ENCODE measurements at places on chromosomes 2 and 18.

GRCh38 chr2:151161821-151162551, 99.7 kb downstream of the RBM43 start:
- no peak for DNase-seq

- DNase-seq, result no peak
Measured at GRCh38 chr18:67916097-67916496, 399.6 kb upstream of the DSEL start.

GRCh38 chr2:21924640-21925285, 801.0 kb downstream of the TDRD15 start:
- DNase-seq, result no peak

- DNase-seq, result no peak
Measured at GRCh38 chr2:160365716-160366367, 127.8 kb downstream of the RBMS1 start.

GRCh38 chr18:2410688-2411087, 160.6 kb downstream of the METTL4 start:
- no peak for DNase-seq

- no peak for DNase-seq
Measured at GRCh38 chr2:128362889-128363228, 44.2 kb upstream of the HS6ST1 start.

- no peak for DNase-seq
Measured at GRCh38 chr2:26579025-26579722, 62.0 kb downstream of the CIB4 start.

- DNase-seq, result peak; percentile 52
Measured at GRCh38 chr2:196274387-196274809, 103.0 kb upstream of the STK17B start.

GRCh38 chr18:47418746-47419145, 167.3 kb upstream of the SKOR2 start:
- DNase-seq, result peak; percentile 60

DNA sequence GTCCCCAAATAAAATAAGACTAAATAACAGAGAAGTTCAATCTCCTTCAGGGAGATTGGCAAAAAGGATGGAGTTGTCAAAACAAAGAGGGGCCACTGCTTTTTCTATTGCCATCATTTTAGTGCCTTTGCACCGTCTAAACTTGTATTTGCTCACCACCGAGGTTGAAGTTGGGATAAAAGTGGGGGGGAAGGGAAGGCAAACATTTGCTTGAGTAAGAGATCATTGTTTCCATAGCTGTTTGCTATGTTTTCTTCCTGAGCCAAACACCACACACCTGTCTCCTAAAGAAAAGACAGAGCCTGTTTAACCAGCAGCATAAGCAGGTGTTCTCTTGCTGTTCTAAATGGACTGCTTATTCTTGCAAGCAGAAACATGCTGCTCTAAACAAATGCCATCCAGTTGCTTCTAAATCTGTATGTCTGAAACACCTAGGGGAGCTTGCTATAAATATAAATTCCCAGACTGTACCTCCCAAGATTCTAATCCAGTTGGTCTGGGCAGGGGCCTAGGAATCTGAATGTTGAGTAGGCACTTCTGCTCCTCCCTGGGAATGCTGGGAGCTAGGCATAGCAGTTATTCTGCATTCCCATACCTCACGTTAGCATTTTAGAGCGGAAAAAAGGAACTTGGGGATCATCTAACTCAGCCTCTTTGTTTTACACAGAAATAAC, 179.4 kb upstream of the ARL4C start:
- DNase-seq, result no peak

GRCh38 chr2:37873229-37873628, 51.9 kb upstream of the RMDN2 start:
- DNase-seq, result no peak

DNA sequence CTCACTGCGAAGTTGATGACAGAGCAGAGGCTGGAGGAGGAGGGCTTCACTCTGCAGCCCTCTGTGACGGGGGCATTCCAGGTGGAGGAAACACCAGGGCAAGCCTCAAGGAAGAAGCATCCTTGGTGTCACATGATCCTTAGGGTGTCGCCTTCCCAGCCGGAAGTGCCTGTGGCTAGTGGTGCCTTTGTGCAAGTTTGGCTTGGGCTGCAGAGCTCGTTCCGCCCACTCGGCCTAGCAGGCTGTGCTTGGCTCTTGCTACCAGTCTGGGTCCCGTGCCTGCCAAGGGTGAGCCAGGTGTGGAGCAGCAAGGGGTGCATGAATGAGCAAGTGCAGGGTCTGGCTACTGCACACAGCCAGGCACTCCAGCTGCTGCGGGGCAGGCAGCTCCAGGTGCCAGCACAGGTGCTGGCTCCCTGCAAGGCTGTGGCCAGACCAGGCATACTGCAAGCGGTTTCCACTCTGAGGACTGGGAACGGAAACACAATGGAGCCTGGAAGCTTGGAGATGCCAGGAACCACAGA, 325.3 kb upstream of the SMIM21 start:
- no peak for DNase-seq

DNA sequence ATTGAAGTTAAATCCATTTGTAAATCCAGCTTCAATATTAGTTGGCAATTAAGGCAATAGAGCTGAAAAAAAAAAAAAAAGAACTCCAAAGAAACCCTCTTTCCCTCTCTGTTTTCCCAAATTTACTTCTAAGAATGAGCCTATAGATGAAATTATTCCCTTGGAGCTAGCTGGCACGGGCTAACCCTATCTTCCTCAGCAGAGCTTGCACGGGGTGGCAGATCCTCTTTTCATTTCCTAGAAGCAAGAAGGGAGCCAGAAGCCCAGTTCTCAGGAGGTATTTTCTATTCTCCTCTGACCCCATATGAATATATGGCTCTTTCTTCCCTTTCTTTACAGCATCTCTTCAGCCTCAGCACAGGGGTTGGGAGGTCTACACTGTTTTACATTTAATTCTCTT, 426.0 kb downstream of the TGIF1 start:
- DNase-seq, result no peak

GRCh38 chr18:723541-724080, 11.2 kb upstream of the ENOSF1 start:
- DNase-seq, result no peak

DNA sequence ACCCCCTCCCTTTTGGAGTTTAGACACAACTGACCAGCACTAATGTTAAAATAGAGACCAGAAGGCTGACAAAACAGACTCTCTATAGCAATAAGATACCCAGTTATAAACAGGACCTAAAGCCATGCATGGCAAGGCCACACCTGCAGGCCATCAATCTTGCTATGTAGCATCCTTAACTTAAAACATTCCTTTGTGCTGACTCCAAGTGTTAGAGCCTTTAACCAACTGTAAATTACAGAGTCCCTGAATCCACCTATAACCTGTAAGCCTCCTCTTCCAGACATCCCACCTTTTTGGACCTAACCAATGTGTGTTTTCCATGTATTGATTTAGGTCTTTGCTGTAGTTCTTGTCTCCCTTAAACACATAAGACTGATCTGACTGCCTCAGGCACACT, 17.9 kb downstream of the ANKMY1 start:
- DNase-seq, result no peak

GRCh38 chr2:74333175-74333574, 10.0 kb downstream of the SLC4A5 start:
- DNase-seq, result peak; percentile 37

DNA sequence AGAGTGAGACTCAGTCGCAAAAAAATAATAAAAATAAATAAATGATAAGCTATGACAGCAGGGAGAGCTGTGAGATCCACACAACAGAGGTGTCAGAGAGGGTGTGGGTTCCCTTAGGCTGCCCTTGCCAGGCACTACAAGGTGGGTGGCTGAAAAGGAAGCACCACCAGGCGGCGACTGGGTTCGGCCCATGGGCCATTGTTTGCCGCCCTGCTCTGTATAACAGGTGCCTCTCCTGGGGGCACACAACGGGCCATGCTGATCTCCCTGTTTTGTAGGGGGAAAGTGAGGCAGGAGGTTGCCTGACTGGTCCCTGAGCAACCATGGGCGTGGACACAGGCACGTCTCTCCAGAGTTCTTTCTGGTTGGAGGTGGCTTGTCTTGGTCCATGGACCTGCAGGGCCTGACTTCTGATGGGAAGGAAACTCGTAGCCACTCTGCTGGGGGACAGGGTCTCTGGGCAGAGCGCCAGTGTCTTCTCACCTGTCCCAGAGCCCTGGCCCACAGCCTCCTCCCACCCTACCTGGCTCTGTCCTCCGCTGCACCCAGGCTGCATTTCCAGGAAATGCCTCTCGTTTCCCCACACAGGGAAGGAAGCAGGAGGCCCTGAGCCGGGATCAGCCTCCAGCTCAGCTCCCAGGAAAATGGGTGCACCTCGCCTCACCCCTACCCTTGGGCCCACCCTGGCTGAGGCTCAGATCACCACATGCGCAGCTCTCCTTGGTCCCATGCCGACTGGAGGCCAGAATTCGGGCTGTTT, 109.6 kb upstream of the ODC1 start:
- DNase-seq, result no peak

- no peak for DNase-seq
Measured at GRCh38 chr2:115491186-115491793, 1048.8 kb downstream of the DPP10 start.

GRCh38 chr18:46607926-46608325, 49.1 kb downstream of the LOXHD1 start:
- DNase-seq, result no peak

DNA sequence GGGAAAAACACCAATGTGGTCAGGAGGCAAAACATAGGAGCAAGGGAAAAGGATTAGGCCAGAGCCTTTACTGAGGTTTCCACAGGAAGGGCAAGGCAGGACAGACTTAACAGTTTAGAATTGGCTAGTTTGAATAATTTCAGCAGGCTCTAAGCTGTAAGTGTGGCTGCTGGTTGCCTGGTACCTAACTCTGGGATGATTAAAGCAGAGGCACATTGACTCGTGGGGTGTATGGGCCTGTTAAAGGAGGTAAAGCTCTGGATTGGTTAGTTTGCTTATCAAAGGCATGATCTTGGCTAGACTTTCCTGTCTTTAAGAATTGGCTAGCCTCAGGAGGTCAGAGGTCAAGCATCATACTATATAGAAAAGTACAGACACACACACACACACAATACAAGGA, 132.6 kb downstream of the SPAG16 start:
- no peak for DNase-seq

- DNase-seq, result no peak
Measured at GRCh38 chr2:68992933-68993332, 18.5 kb downstream of the GKN1 start.

DNA sequence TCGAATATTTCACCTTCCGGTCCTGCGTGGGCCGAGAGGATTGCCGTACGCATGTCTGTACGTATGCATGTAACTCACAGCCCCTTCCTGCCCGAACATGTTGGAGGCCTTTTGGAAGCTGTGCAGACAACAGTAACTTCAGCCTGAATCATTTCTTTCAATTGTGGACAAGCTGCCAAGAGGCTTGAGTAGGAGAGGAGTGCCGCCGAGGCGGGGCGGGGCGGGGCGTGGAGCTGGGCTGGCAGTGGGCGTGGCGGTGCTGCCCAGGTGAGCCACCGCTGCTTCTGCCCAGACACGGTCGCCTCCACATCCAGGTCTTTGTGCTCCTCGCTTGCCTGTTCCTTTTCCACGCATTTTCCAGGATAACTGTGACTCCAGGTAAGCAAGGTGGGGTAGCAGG, at the start of gene SERPINB5:
SERPINB5 (plus strand) TSS at position 291 of the 400 bp plus-strand sequence. CDS start 7,471 bp downstream, outside the sequence.
- DNase-seq, result no peak

- DNase-seq, result peak; percentile 40
Measured at GRCh38 chr2:41791523-41791922, 256.3 kb upstream of the PKDCC start.

- DNase-seq, result no peak
Measured at GRCh38 chr18:11368020-11368419, 218.7 kb upstream of the PIEZO2 start.

DNA sequence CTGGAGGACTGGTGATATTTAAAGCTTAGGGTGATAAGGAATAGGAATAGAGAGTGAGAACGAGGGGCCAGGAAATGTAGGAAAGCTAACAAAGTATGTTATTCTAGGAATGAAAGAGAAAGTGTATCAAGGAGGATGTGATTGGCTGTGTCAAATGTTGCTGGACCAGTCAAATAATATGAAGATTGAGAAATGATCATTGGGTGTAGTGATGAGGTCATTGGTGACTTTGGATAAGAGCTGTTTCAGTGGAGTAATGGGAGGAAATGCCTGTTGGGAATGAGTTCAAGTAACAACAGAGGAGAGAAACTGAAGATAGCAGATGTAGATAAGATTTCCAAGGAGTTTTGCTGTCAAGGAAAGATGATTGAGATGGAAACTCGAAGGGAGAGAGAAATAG, 74.4 kb downstream of the UBE2E3 start:
- DNase-seq, result no peak

DNA sequence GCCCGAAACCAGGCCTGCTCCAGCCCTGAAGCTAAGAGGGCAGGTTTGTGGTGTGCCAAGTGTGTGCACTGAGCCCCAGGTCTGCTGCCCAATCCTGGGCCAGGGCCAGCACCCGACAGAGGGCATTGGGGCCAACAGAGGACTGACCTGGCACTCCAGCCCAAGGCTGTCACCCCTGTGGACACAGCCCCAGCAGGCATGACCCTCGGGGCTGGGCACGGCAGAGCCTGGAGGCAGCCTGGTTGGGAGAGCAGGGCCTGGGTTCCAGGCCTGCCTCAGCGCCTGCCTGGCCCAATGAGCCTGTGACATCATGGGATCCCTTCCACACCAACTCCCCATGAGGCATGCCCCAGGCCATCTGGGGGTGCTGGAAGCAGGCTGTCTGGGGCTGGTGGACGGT, 10.8 kb upstream of the SNED1 start:
- no peak for DNase-seq

DNA sequence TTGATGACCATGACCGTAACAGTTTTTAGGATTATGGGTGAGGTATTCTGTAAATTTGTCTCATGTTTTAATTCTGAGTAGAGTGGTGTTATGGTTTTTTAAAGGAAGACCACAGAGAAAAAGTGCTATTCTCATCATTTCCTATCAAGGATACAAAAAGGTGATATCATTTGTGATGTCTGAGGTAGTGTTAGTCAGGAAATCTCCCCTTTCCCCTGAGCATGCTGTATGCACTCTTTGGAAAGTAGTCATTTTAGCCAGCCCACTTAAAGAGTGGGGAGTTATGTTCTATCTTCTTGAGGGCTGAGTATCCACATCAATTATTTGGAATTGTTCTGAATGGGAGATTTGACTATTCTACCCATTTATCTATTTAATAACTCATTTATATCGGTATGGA, 414.2 kb upstream of the SLC14A2 start:
- no peak for DNase-seq

- no peak for DNase-seq
Measured at GRCh38 chr2:9382604-9383235, 40.6 kb downstream of the ITGB1BP1 start.

DNA sequence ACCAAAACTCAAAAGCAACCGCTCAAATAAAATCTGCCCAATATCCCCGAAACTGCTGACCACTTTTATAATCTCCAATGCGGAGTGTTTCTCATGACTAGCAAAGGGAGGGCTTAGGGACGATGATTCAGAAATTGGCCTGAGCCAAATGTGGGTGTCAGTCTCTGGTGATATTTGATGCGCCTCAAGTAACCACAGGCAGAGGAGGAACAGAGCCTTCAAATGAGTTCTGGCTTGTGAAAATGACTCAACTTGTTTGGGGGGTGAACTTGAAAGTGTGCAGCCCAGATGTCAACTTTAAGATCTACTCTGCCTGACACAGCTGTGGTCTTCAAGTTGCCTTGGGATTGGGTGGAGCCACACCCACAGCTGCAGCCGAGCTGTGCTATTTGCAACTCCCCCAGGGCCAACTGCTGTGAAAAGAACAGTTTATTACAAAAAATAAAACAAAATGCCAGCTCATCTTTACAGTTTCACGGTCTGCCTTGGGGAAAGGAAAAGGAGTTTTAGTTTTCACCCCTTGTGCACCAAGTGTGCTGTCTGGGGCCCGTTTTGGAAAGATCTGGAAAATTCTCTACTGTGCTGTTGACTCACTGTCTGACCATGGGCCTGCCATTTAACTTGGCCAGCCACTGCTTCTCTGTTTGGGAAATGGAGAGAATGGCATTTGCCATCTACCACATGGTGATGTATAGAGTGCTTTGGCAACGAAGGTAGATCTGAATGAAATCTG, 222.1 kb downstream of the MTX2 start:
- no peak for DNase-seq

Data from lung microvascular endothelial cell (primary cell).